ENCODE measurements at places on chromosomes 1 and 21.

- DNase-seq, result no peak
These were observed 55.9 kb downstream of the TOR3A start for GRCh38 chr1:179137617-179138255.

- no peak for DNase-seq
These were observed at the start of gene SAMD13 for GRCh38 chr1:84301004-84301784. TSS of gene SAMD13 (plus strand) at chr1:84301708. CDS start at chr1:84303235, 1,527 bp downstream.

DNA sequence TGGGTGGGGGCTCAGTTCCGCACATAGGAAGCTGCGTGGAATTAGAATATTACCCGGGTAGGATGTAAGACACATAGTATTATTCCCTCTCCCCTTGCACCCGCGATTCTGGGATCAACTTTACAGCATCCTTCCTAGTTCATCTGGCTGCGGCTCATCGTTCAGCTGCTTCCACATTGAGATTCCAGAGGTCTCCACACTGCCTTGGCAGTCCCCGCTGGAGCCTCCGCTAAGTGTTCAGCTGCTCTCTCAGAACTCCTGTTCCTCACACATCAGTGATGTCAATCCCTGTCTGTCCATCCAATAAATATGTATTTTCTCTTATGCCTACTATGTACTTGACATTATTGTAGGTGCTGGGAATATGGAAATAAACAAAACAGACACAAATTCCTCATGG, 135.6 kb upstream of the SYT6 start:
- DNase-seq, result no peak

DNA sequence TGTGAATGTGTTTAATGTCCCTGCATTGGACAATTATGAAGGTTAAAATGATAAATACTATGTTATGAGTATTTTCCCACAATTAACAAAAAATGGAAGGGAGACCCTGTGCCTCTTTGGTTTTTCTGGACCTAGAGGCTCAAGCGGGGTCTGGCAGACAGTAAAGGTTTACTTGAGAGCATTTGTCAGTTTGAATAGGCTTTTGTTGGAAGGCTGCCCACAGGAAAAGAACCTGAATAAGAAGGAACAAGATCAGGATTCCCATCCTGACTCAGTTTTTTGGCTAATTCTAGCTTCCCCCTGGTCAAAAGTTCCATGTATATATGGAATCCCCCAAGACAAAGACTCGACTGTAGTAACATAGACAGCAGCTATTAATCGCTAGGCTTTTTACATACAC, 150.9 kb upstream of the JUN start:
- no peak for DNase-seq

- DNase-seq, result no peak
These were observed 25.9 kb upstream of the TARDBP start for GRCh38 chr1:10986525-10986890.

- no peak for DNase-seq
These were observed 239.3 kb downstream of the ASTN1 start for GRCh38 chr1:176925223-176925622.

DNA sequence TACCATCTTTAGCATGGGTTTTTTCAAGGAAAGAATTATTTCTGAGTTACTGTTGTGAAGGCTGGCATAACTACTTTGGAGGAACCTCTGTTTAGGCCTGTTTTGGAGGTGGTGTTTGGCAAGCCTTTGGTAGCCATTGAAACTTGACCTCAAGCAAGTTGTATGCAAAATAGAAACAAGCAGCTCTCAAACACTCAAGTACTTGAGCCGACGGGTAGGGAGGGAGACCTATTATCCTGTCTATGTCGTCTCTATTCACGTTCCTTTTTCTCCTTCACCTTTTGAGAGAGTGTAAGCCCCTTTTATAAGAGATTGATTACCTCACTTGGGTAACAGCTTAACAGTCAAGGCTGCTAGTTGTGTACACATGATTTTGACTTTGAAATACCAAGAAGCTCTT, 878.3 kb upstream of the CXADR start:
- DNase-seq, result no peak

GRCh38 chr1:95222629-95223028, 11.4 kb upstream of the RWDD3 start:
- DNase-seq, result no peak

GRCh38 chr1:223258751-223259198, 105.2 kb downstream of the SUSD4 start:
- no peak for DNase-seq

- no peak for DNase-seq
These were observed 50.9 kb downstream of the EVA1C start for GRCh38 chr21:32463367-32463766.

DNA sequence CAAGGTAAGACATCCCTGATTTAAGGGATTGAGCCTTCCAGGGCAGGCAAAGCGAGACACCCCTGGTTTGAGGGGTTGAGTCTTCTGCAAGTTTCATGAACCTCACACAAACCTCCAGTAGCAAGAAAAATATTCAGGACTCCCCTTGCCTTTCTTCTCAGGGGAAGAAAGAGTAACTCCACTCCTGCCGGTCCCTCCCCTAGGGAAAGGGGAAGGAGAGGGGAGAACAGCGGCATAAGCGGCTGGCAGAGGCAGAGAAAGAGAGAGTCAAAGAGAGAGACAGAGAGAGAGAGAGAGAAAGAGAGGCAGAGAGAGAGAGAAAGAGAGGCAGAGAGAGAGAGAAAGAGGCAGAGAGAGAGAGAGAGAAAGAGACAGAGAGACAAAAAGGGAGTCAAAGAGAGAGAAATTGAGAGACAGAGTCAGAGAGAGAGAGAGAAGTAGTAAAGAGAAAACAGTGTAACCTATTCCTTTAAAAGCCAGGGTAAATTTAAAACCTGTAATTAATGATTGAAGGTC, 29.5 kb upstream of the CBR3 start:
- no peak for DNase-seq

DNA sequence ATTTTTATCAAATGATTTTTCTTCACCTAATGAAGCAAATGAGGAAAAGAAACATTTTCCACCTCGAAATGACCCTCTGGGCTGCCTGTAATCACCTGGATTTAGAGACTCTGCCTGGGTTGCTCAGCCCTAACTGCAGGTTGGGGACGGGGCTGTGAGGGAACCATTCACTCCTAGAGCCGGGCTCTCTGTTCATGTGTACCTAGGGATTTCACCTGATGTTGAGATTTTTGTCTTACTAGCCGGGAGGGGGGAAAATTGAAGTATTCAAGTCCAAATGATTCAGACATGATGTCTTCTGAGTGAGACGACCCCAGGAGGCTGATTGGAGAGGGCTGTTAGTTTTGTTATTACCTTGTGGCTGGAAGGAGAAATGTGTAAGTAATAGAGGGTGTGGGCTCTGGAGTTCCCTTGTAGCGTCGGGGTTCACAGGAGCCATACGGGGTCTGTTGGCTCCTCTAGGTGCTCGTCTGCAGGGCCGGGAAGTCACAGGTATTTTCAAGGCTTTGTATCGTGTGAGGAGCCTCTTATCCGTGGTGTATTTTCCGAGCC, 42.3 kb upstream of the PWP2 start:
- DNase-seq, result no peak

GRCh38 chr21:29342363-29342957, 43.7 kb downstream of the BACH1 start:
- no peak for DNase-seq

- no peak for DNase-seq
These were observed 8.4 kb upstream of the PEX19 start for GRCh38 chr1:160293020-160293968.

GRCh38 chr1:202221911-202222909, 28.6 kb downstream of the LGR6 start:
- no peak for DNase-seq

- DNase-seq, result no peak
These were observed 109.2 kb downstream of the TOMM20 start for GRCh38 chr1:235019471-235019870.

DNA sequence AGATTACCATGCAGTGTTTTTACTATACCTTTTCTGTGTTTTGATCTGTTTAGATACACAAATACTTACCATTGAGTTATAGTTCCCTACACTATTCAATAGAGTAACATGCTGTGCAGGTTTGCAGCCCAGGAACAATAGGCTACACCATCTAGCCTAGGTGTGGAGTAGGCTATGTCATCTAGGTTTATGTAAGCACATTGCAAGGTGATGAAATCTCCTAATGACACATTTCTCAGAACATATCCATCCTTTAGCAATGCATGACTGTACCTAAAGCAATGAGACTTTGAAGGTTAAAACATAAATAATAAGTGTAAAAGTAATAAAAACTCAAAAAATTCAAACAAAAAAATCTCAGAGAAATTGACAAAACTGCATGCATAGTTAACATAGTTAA, 358.6 kb downstream of the USH2A start:
- DNase-seq, result no peak

- DNase-seq, result no peak
These were observed 1319.5 kb downstream of the BRINP3 start for GRCh38 chr1:189158155-189158554.

DNA sequence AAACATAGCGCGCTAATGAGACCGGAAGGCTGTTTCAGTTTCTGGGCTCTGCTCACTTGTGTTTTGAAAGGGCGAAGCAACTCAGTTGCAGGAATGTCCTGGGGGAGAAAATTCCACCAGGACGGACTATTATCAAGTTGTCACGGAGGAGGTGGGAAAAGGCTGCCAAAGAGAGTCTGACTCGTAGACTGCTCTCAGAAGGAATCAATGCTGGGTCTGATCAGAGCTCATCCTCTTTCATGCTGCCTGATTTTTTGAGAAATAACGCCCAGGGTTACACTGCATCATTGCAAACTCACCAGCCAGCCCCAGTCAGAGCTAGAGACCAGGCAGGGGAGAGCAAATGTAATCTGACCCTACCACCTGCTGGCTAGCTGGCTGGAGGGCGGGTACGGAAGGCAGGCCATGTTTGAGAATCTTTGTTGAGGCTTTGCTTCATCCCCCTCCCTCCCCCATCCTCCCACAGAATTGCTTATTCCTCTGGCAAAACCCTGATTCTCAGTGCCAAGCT, 36.4 kb upstream of the BCL9 start:
- DNase-seq, result no peak

DNA sequence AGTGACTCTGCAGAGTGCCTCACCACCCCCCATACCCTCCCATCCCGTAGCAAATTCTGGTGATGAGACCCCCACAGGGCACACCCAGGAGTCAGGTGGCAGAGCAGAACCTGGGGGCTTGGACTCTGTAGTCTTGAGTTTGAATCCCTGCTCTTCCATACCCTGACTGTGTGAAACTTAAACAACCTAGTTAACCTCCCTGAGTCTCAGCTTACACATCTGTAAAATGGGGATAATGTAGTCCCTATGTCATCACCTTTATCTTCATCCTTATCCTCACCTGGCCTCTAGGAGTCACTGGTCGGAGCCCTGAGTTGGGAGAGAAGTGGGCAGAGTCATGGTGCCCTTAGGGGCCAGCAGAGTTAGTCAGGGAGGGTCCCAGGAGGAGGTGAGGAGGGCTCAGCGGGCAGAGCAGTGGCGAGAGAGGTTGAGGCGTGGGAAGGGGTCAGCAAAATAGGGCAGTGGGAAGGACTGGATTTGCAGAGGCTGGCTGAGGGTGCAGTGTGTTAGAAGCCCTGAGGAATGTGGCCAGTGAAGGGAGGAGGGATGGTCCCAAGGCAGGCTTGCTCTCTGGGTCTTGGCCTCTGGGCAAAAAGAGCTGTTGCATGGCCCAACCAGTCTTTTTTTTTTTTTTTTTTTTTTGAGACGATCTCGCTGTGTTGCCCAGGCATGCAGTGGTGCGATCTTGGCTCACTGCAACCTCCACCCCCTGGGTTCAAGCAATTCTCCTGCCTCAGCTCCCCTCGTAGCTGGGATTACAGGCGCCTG, 18.6 kb downstream of the C1orf167 start:
- no peak for DNase-seq

GRCh38 chr1:46809904-46810303, 11.1 kb downstream of the CYP4B1 start:
- DNase-seq, result no peak

- no peak for DNase-seq
These were observed 6.9 kb downstream of the PRKCZ start for GRCh38 chr1:2056955-2057590.

- DNase-seq, result no peak
These were observed 56.3 kb downstream of the SMYD3 start for GRCh38 chr1:246450611-246451251.

DNA sequence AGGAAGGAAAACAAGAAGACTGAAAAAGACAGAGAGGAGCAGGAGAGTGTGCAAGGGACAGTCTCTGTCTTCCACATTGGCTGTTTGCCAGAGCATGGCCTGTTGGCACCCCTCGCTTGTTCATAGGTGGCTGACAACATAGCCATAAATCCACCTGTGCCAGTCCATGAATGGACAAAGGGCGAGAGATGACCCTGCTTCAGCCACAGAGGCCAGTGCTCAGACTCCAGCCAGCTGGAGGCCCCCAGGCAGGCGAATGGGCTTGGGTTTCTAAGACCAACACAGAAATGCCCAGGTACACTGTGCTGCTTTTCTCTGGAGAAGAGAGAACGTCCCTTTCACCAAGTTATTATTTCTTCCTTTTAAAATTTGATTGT, 60.6 kb downstream of the RIPK4 start:
- DNase-seq, result no peak

- DNase-seq, result no peak
These were observed 24.3 kb downstream of the VAV3 start for GRCh38 chr1:107940701-107941100.

DNA sequence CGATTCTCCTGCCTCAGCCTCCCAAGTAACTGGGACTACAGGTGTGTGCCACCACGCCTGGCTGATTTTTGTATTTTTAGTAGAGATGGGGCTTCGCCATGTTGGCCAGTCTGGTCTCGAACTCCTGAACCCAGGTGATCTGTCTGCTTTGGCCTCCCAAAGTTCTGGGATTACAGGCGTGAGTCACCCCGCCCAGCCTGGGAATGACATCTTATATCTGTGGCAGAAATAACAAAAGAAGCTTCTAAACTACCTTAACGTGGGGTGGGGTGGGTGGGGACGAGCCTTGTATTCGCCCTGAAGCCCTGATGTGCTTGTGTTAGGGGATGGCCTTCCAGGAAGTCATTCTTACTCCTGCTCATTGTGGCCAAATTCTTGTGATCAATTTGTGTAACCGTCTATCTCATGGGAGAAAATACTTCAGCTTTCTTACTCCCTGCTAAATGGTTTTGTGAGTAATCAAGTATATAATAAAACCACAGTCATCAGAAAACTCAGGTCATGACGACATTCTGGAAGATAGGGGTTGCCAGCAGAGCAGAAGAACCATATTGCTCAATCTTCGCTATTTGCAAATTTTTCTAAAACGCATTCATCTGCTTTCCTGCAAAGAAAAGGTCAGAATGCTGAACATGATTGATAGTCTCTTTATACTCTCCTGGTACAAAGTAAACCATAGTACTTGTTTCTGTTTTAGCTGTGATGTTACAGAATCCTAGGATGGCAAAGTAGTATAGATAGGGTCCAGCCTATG, 63.2 kb downstream of the DIRAS3 start:
- no peak for DNase-seq

- no peak for DNase-seq
These were observed 17.1 kb downstream of the ADORA1 start for GRCh38 chr1:203144661-203145060.

GRCh38 chr1:234292011-234292410, 81.2 kb upstream of the COA6 start:
- DNase-seq, result no peak

GRCh38 chr1:29119121-29119929, 4.4 kb downstream of the TMEM200B start:
- DNase-seq, result no peak
